ENCODE measurements at places on chromosomes 7 and 10.

DNA sequence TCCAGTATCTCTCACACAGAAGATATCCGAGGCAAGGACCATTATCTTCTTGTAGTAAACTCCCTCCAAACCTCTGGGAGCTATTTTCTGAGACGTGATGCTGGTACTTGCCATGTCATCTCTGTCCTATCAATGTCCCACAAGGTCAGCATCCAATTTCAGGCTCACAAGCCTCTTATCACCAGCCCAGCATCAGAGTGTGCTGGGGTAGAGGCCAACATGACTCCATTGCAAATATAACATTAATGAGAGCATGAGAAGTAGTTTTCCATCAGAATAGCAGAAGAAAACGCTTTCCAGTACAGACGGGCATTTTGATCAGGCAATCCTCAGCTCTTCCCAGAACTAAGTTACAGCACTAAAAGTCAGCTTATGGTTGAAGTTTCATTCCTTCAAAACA lies 5.6 kb downstream of the MORN4 start:
- no peak for DNase-seq

DNA sequence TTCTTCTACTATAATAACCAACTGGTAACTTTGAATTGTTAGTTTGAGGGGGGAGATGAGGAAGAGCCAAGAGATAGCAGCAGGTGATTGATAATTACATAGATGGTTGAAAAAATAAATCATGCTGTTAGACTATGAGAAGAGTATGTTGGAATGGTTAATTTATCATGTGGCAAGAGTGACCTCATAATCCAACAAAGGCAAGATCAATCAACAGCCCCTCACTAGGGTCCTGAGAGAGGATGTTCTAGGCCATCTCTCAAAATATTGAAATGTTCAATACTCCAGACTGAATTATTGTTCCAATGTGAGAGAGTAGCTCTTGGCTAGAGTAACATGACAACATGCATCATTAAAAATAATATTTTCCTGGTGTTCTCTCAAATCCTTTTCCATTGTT lies 67.9 kb downstream of the ADD3 start:
- DNase-seq: no peak

GRCh38 chr7:105773030-105773460 lies 103.4 kb downstream of the ATXN7L1 start:
- no peak for DNase-seq

GRCh38 chr10:120734483-120735078 lies 116.6 kb upstream of the WDR11 start:
- DNase-seq: no peak

- DNase-seq: no peak
Measured at GRCh38 chr7:121140790-121141189, 152.3 kb downstream of the CPED1 start.

DNA sequence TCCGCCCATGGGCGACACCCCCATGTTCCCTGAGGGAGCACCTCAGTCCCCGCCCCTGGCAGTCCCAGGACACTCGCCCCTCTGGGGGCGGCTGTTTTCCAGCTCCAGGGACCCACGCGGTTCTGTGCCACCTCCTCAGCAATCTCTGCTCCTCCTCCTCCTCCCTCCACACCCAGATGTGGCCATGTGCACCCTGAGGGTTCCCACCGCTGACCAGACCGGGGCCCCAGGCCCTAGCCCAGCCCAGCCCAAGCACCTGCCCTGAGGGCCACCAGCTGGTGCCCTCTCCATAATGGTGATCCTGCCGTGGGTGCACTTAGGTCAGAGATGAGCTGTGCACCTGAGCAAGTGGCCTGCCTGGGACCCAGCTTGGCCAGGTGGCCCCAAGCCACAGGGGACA lies 25.1 kb downstream of the AP5Z1 start:
- DNase-seq: no peak

GRCh38 chr10:122845783-122846332 lies at the start of gene CUZD1:
Gene CUZD1, minus strand, starts transcription at chr10:122845857. Its CDS starts 14 bp downstream, at chr10:122845843.
- DNase-seq: no peak

- no peak for DNase-seq
Measured at GRCh38 chr10:70355051-70356021, 27.1 kb downstream of the LRRC20 start.

DNA sequence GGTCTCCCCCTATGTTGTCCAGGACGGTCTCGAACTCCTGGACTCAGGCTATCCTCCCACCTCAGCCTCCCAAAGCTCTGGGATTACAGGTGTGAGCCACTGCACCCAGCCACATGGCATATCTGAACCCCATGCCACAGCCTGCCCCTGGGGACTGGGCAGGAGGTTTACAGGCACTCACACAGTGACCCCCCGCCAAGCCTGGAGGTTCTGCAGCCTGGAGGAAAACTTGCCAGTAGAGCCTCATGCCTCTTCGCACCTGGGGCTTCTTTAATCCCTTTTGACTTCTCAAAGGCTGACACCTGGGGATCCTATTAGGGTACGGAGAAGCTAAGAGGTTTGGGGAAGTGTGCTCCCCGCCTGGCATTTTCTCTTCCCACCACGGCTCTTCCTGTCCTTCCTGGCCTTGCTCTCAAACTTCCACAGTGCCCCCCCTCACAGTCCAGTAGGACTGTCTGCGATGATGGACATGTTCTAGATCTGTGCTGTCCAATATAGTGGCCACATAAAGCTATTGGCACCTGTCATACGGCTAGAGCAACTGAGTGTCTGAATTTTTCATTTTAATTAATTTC lies 11.4 kb upstream of the KCP start:
- peak; percentile 30 for DNase-seq

GRCh38 chr10:60649485-60650377 lies 128.5 kb upstream of the CDK1 start:
- DNase-seq: no peak

DNA sequence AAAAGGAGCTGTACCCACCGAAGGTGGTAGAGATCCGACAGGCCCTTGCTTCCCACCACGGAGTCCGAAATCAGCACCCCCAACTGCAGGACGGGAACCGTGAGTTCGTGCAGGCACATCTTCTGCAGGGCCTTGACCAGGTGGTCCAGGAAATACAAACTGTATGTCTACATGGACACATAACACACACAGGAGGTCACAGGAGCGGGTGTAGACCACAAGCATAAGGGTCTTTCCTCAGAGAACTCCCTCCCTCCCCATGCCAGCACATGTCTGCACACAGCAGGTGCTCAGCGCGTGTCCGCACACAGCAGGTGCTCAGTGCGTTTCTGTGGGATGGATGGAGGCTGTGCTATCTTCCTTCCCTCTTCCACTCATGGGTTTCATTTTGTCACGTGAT lies 69.7 kb downstream of the CFAP46 start:
- no peak for DNase-seq

- DNase-seq: no peak
Measured at GRCh38 chr7:86949052-86949778, 110.2 kb downstream of the ELAPOR2 start.

DNA sequence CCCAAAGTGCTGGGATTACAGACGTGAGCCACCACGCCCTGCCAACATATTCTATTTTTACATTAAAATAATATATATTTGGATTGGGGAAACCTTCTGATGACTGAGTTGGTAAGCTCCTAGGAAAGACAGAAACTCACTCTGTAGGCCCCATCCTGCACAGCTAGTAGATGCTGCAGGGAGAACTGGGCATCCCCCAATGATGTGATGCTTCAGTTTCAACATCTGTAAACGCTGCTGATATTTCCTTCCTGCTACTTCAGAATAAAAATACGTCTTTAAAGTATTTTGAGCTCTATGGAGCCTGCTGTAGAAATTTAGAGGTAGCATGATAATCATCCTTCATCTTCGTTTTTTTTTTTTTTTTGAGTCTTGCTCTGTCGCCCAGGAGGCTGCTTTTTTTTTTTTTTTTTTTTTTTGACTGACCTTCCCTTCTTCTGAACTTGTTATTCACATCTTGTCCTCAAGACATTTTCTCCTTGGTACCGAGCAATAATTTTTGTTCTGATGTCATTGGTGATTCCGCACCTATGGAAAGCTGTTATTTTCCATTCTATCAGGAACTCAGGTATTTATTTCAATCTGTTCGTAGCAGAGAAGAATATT lies 21.8 kb upstream of the INPP5F start:
- no peak for DNase-seq

- DNase-seq: no peak
Measured at GRCh38 chr7:91242097-91242844, 22.0 kb upstream of the FZD1 start.

DNA sequence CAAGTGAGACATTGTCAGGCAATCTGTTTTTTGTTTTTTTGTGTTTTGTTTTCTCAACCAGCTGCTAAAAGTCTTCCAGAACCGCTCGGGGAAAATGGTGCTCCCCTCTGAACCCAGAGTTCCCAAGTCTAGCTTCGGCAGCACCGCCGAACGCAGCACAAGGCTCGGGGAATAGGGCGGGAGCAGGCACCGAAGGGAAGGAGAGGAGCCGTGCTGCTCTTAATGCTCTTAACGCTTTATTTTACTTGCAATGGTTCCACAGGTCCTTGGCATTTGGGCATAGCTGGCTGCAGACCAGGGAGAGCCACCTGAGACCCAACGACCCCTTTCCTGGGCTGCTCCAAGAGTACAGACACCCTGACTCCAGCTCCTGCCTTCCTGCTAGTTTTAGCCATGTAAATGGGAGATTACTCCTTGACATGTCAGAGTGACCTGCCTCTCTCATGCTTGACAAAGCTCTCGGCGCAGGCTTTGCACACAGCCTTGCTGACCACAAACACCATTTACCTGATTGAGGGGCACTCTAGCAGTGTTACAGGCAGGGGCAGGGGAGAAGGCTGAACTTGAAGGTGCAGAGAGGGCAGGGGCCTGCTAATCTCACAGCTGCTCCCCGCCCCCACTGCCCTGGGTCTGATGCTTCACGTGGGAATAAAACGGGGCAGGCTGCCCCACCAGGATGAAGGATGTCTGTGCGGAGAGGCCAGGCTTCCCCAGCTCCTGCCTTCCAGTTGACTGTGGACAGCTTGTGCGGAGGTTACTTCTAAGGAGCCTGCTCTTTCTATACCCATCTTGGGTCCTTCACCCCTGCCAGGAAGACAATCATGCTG lies 58.6 kb upstream of the EFCAB10 start:
- peak; percentile 59 for DNase-seq

DNA sequence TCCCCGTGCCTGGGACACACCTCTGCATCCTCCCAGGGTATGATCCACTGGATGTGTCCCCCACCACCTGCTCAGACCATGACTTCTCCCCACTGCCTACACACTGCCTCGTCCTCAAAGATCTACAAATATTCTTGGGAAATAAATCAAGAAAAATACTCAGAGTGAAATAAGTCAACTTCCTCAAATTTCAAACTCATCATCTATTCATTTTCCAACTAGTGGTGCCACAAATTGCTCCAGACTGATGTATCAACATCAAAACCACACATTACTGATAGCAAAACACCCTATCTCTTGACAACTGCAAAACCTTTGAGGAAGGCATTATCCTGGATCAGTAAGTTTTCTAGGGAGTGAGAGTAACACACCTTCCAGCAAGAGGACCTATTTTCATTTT lies 87.7 kb downstream of the GRB10 start:
- DNase-seq: no peak

DNA sequence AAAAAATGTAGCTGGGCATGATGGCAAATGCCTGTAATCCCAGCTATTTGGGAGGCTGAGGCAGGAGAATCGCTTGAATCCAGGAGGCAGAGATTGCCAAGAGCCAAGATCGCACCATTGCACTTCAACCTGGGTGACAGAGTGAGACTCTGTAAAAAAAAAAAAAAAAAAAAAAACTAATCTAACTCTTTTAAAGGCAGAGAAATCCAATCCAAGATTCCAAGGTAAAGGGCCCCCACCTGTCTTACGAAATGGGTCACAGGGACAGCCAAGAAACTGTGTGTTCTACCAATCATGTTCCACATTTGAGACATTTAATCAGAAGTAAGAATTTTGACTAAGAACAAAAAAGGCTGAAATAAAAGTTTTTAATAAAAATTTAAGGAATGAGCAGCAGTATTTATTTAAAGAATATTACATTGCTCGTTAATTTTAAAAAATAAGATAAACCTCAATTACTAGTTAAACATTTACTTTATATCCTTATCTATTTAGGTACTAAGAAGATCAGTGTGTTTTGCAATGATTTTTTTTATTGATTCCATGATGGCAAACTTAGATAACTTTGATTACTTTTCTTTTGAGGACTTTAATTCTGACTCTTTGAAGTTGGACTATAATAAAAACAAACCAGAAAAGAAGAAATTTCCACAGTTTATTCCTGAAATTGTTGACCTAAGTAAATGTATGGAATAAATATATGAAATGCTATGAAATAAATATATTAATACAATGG lies 6.7 kb upstream of the OAT start:
- DNase-seq: no peak

DNA sequence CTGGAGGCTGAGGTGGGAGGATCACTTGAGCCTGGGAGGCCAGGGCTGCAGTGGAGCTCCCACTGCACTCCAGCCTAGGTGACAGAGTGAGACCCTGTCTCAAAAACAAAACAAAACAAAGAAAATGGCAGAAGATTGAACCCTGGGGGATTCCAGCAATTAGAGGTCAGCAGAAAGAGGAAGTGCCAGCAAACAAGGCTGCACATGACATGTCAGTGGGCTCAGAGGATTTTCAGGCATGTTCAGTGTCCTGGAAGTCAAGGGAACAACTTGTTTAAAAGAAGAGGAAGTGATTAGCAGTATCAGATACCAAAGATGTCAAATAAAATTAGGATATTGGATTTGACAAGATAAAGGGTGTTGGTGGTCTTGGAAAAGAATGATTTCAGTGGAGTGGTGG lies 32.3 kb downstream of the RAB18 start:
- DNase-seq: no peak

DNA sequence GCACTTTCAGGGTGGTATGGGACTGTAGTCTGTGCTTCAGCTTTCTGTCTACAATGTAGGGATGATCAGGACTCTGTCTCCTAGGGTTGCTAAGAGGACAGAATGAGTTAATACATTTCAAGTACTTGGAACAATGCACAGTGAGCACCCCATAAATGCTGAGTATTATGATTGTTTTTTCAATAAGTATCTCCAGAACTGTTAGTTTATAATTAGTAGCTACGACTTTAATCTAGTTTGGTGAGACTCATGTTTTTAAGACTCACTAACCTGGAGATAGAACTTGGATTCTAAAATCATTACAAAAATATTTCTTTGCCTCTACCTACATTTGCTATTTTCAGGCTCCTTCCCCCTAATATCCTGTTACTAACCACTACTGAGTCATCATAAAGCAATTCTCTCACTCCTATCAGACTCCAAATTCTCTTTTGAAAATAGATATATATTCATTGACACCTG lies 95.3 kb downstream of the CPED1 start:
- DNase-seq: no peak

DNA sequence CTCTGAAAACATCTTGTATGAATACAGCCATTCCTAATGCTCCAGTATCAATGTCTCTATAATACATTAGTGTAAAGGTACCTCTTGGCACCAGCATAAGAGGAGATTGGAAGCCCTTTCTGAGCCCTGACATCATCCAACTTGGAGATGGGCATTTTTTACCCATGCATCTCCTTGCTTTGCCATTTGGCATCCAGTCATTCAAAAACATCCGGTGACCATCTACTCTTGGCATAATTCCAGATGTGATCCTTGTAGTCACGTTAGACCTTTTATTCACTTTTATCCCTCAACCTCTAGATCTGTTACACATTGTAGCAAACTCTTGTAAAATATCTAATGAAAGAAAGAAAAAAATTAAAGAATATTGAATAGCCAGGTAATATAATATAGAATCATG lies 17.9 kb upstream of the SGMS1 start:
- no peak for DNase-seq
